ENCODE measurements at places on chromosomes 12 and 14.

DNA sequence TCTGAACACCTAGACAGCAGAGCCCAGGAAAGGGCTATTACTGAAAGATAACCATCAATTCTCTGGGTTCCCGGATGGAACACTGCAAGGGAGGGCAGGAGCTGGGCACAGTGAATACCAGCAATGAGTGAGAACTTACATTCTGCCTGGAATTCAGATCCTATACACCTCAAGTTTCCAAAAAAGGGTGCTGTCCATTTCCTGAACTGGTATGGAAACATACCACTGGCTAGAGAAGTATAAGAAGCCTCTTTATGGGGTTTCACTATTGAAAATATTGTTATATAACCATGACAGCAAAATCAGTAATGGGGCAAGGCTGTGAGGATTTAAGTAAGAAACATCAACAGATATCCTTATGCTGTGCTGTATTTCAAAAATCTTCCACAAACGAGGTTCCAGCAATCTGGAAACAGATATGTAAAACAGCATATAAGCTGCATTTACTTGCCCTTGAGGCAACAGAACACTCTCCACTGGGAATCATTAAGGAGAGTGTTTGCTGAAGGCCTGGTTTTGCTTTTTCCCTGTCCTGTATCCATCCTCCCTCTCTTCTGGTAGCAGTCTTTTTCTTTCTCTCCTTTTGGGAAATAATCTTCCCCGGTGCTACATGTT, 53.3 kb upstream of the GTF2A1 start:
- no peak for DNase-seq

GRCh38 chr12:64085996-64086395, 136.1 kb downstream of the KICS2 start:
- DNase-seq, result no peak

GRCh38 chr12:122836027-122836921, 1.0 kb downstream of the HIP1R start:
- no peak for DNase-seq

DNA sequence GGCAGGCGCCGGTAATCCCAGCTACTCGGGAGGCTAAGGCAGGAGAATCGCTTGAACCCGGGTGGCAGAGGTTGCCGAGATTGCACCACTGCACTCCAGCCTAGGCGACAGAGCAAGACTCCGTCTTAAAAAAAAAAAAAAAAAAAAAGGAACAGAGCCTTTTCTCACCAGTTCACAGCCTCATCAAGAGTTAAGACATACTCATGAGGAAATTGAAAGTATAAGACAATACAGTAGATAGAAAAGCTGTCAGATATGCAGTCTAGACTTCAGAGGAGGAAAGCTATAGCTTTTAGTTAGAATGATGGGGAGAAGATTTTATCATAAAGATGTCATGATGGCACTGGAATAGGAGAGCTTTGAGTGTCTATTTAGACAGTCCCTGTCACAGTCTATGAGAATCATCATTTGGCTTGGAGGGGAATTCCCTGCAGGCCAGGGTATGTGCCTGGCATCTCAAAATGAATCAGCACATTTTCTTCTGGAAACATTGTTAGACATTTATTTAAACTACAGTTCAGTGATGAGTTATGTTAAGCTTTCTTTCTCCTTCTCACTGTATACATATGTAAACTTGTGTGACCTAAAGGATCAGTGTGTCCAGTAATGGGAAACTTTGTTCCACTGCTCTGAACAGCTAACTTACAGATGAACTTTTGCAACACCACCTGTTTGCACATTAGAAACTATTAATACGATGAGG, 2.9 kb upstream of the RAB35 start:
- peak; percentile 41 for DNase-seq

GRCh38 chr12:53255996-53256395, 12.1 kb upstream of the ESPL1 start:
- DNase-seq, result no peak

Data from fibroblast of skin of right quadriceps (primary cell).